ENCODE measurements at places on chromosomes 7 and 10. TPM values are rescaled to one million over a fixed set of nuclear protein-coding genes. Genes with fewer than 3 reads are reported as not detected.

CPN1 gene
- total RNA-seq = not detected

OR6B1 gene
- not detected for total RNA-seq

IDI2 gene
- not detected for total RNA-seq

OR13A1 gene
- not detected for total RNA-seq

MYOF gene
- total RNA-seq = 383 TPM

OR2A12 gene
- not detected for total RNA-seq

GPR15LG gene
- not detected for total RNA-seq

DOCK1 gene
- total RNA-seq = 108 TPM

CCDC7 gene
- total RNA-seq = 10.1 TPM

OR9A2 gene
- not detected for total RNA-seq

IFIT1 gene
- 1.6 TPM for total RNA-seq

MCM10 gene
- 5.6 TPM for total RNA-seq

PKD2L1 gene
- total RNA-seq = not detected

GTF2IRD2 gene
- 7.5 TPM for total RNA-seq

CFAP70 gene
- 0.29 TPM for total RNA-seq

ELFN1 gene
- total RNA-seq = 0.65 TPM

HOXA7 gene
- total RNA-seq = 5.6 TPM

ITGB8 gene
- total RNA-seq = 9.8 TPM

PNLIP gene
- total RNA-seq = not detected

HYAL4 gene
- total RNA-seq = 0.86 TPM

TMEM184A gene
- 0.33 TPM for total RNA-seq

PON1 gene
- not detected for total RNA-seq

CALML5 gene
- total RNA-seq = not detected

CTAGE4 gene
- total RNA-seq = not detected

AKR1C8 gene
- not detected for total RNA-seq

CHAT gene
- not detected for total RNA-seq

Measured in vein endothelial cell (primary cell).